ENCODE measurements at places on chromosomes 6 and 20. TPM values are rescaled to one million over a fixed set of nuclear protein-coding genes. Genes with fewer than 3 reads are reported as not detected.

Gene LTA
- not detected for total RNA-seq

DNA sequence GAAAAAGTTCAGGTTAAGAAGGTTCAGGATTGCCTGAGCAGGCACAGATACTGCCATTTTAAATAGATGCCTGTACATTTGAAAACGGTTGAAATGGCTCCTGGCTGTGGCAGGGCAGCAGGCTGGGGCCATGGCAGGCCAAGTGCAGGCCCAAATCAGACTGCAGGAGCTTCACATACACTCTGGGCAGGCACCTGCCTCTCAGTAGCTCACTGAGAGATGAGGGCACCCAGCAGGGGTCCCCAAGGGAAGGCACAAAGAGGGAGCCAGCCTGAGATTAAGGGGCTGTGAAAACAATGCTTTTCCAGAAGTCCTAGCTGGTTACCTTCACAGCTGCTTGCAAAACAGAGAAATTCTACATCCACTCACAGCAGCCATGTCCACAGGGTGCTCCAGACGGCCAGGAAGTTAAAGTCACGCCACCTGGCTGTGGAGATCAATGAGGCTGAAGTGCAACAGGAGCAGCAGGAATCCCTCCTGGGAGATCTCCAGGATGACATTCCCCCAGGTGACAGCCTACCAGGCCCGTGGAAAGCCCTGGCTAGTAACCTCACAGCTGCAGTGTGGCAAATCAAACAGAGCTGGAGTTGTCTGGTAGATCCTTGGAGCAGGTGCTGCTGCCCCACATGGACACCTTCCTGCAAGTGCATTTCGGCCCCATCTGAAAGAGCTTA lies 6.2 kb upstream of the RAET1E start:
- no peaks in the 10 kb centered on the region for H3K36me3 ChIP-seq
- no peak for DNase-seq
- no peak overlapping the region for H3K27ac ChIP-seq
- no peaks in the 10 kb centered on the region for H3K4me1 ChIP-seq
- H3K27me3 ChIP-seq, result no peaks in the 10 kb centered on the region

- peaks cover 14% of the 10 kb centered on the region for H3K4me1 ChIP-seq
- DNase-seq, result no peak
- no peaks in the 10 kb centered on the region for H3K36me3 ChIP-seq
- no peaks in the 10 kb centered on the region for H3K27me3 ChIP-seq
- no peak overlapping the region for H3K27ac ChIP-seq
Measured at GRCh38 chr6:3385660-3386151, 71.1 kb downstream of the SLC22A23 start.

DNA sequence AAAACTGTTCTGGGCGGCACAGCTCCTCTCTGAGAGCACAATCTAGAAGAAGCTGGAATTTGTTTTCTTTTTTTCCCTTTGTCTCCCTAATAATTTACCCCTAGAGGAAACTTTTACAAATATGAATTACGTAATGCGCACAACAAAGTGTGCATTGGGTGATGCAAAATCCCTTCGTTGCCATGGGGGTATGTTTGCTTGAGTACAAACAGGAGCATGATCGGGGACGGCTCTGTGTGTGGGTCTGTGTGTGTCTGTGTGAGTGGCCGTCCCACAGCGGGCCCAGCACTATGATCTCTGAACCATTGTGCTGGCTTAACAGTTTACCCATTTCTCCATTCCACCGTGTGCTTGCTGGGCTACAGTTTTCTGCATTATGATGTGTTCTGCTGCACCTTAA lies 278.2 kb downstream of the CDC5L start:
- no peak for DNase-seq
- H3K36me3 ChIP-seq, result no peaks in the 10 kb centered on the region
- H3K27ac ChIP-seq, result no peak overlapping the region
- no peaks in the 10 kb centered on the region for H3K27me3 ChIP-seq
- no peaks in the 10 kb centered on the region for H3K4me1 ChIP-seq

DNA sequence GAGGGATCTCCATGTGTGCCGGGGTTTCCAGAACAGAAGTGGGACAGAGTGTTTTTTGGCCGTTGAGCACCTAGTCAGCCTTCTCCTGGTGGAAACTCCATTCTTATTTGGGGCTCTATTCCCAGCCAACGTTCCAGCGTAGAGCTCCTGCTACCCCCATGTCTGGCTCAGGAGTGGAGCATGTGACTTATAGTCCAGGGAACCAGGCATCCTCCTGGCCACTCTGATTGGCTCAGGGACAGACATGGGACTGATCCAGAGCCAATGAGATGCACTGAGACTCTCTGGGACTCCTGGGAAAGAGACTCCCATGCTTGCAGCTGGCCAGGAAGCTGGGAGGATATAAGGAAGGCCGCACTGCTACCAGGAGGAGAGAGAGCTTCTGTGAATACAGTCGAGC lies 87.1 kb downstream of the SULF2 start:
- H3K27me3 ChIP-seq, result peaks cover 2% of the 10 kb centered on the region
- no peaks in the 10 kb centered on the region for H3K4me1 ChIP-seq
- peak; percentile 6 for DNase-seq

DNA sequence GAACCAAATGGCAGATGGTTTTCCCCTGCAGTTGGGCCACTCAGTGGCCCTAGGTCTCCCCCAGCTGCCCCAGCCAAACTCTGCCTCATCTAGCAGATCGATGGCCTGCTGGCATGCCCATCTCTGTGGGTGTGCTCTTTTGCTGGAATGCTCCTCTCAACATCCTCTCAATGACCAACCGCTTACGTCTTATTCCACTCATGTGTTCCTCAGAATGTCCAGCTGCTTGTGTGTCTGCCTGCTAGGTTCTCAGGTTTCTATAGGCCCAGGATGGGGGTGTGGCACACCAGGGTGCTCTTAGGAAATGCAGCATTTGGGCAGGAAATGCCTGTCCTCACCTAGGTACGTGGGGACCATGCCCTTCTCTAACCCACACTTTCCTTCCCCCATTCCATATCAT lies 509.9 kb upstream of the SYNCRIP start:
- H3K36me3 ChIP-seq, result no peaks in the 10 kb centered on the region
- no peak for DNase-seq
- H3K4me3 ChIP-seq, result no peak overlapping the region
- no peak overlapping the region for H3K27ac ChIP-seq
- no peaks in the 10 kb centered on the region for H3K27me3 ChIP-seq
- no peaks in the 10 kb centered on the region for H3K4me1 ChIP-seq
